ENCODE measurements at places on chromosomes 16 and 17.

GRCh38 chr17:21100636-21101035 lies 26.1 kb upstream of the DHRS7B start:
- DNase-seq: no peak

- no peak for DNase-seq
Measured at GRCh38 chr17:79792984-79793923, 3.6 kb downstream of the CBX8 start.

DNA sequence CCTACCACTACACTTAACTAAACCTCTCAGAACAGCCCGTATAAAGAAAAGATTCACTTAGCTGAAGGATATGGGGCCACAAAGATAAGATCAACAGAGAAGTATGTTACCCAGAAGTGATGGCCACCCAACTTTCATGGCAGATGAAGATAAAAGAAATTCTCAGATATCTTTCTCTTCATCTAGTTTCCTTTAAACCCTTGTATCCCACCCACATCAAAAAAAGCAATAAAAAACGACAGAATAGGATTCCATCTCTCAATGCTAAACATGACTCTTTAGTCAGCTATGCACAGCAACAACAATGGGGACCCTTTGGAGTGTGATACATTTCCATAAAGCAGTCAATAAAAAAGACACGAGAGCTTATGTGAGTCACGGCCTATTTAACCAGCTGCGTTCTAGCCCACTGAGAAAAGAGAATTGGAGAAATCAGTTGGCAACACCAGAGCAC lies 86.6 kb downstream of the SNX11 start:
- no peak for DNase-seq

DNA sequence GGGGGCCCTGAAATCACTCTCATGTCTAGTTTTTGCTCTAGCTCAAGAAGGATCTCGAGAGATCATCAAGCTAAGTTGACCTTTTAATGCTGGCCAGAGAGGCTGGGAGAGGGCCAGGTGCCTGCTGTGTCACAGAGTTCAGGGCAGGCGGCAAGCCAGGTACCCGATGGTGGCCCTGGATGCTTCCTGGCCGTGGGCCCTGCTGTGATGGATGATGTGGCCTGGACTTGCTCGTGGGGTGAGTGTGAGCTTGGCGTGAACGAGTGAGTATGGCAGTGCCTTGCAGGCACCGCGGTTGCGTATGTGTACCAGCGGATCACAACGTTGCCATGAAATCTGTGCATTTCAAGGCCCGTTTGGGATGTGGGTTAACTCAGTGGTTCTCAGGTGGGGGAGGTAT lies 7.4 kb downstream of the IRF8 start:
- no peak for DNase-seq

GRCh38 chr17:50640686-50641351 lies 6.1 kb downstream of the ABCC3 start:
- DNase-seq: peak; percentile 68

DNA sequence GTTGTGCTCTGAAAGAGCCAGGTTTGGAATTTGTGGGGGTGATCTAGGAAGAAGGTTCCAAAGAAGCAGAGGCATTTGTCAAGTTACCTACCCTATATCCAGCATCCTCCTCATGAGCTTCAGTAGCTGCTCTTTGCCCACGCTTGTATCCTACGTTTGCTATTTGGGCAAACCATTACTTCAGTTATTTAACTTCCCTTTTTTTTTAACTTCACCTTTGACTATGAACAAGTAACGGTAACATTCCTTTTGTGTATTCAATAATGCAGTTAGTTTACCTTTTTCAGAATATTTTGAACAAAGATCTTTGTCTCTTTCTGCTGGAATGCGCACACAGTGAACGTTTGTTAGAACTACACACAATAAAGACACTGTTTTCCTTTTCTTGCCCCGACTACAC lies 41.5 kb downstream of the CYB5B start:
- no peak for DNase-seq

- peak; percentile 96 for DNase-seq
Measured at GRCh38 chr16:67191995-67192681, at the start of gene E2F4. Gene E2F4 (plus strand): TSS chr16:67192155. CDS start chr16:67192228, 73 bp downstream.

DNA sequence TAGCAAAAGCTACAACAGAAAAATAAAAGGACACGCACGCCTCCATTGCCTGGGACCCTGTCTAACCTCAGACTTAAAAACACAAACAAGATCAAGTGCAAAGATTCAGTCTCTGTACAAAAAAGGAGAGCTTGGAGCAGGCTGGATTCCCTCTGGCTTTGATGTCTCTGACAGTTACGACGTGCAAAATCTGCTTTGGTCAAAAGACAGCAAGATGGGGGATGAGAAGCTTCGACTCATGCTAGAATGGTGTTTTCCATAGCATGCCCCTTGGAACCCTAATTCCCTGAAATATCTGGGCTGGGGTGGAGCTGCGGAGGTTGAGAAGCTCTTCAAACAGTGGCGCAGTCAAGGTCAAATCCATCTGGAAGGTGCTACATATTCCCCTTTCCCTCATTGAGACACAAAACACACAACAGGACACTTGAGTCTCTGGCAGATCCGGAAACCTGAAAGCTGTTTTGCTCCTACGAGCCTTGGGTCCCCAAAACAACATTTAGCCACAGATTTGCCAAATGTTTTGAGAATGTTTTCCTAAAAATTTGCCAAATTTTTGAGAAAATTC lies 9.1 kb downstream of the MYH11 start:
- no peak for DNase-seq

GRCh38 chr17:2649191-2649590 lies 55.7 kb downstream of the PAFAH1B1 start:
- DNase-seq: no peak

All from aorta (tissue), 5 donors.